Upper lobe of right lung (tissue), 1 donor: ENCODE measurements at places on chromosomes 1 and 21. TPM values are rescaled to one million over a fixed set of nuclear protein-coding genes. Genes with fewer than 3 reads are reported as not detected.

GRCh38 chr1:23393706-23394105, 24.1 kb upstream of the ZNF436 start:
- DNase-seq: no peak

- DNase-seq: no peak
Measured at GRCh38 chr1:160064164-160064563, 5.8 kb downstream of the KCNJ10 start.

DNA sequence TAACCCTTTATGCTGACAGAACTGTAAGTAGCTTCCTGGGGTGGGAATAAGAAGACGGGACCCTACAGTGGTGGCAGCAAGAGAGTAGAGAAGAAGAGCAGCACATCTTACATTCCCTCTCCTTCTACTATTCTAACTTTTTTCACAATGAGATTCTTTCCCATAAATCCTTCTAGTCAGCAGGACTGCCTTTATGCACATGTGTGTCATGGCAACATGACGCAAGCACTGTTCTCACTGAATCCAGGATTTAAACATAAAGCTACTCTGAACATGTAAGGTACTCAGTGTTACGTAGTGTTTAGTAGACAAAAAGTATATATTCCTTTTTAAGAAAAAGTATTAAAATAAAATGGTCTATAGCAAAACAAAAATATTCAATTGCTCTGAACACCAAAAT, 309.7 kb upstream of the LYPLAL1 start:
- no peak for DNase-seq

Gene ADGRB2
- total RNA-seq: 0.69 TPM

Gene DEPDC1
- 0.17 TPM for total RNA-seq

- peak; percentile 58 for DNase-seq
Measured at GRCh38 chr1:172024516-172024915, 183.2 kb downstream of the DNM3 start.

Gene PFKFB2
- 49.9 TPM for total RNA-seq

Gene CR1
- 11.4 TPM for total RNA-seq

DNA sequence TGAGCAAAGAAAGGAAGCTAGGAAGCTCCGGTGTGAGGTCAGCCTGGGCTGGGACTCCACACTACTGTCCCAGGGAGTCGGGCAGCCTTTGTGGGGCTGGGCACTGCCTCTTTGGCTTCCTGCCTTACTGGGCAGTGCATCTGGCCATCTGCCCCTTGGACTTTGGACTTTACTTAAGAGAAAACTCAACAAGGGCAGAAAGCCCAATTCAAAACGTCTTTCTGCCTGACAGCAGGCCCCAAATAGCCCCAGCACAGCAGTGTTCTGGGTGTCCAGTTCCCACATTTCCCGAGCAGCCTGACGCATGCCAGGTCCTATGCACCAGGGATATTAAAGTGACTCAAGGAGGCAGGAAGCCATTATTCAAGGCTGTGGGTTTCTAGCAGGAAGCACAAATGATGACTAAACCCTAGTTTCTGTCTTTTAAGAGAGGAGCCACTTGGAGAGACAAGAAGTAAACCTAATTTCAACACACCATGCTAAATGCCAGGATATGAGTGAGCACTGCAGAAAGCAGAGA, 37.9 kb upstream of the EDEM3 start:
- DNase-seq: no peak

Gene HMGCS2
- total RNA-seq: not detected

GRCh38 chr21:38863291-38863690, 57.6 kb downstream of the ETS2 start:
- DNase-seq: no peak
